ENCODE measurements at places on chromosomes 12 and 14.

DNA sequence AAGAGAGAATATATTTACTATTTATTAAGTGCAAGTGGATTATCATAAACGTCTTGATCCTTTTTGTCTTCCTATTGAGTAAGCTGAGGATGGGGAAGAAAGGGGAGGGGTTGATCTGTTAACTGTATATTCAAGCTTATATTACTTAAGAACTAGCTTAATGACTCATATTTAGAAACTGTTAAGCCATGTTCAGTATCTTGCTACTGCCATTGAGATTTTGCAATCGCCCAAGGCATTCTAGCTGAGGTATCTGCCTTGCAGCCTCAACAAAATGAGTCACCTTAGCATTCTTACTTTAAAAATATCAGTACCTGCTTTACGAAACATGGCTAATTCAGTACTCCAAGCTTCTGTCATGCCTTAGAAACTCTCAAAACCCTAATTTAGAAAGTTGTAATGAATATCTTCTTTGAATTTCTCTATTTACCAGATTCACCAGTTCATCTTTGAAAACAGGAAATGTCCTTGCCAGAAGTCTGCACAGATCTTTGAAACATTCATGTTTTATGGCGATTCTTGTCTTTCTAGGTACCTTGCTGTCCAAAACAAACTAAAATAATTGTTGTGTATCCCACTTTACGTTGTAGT is 76.1 kb downstream of the ALG10B start:
- DNase-seq, result no peak

- no peak for DNase-seq
Measured at GRCh38 chr12:85836197-85837090, at the start of gene RASSF9. TSS of gene RASSF9 (minus strand) at chr12:85836409. CDS start at chr12:85836201, 208 bp downstream.

GRCh38 chr12:76272287-76272686 is 75.9 kb downstream of the BBS10 start:
- DNase-seq, result no peak

DNA sequence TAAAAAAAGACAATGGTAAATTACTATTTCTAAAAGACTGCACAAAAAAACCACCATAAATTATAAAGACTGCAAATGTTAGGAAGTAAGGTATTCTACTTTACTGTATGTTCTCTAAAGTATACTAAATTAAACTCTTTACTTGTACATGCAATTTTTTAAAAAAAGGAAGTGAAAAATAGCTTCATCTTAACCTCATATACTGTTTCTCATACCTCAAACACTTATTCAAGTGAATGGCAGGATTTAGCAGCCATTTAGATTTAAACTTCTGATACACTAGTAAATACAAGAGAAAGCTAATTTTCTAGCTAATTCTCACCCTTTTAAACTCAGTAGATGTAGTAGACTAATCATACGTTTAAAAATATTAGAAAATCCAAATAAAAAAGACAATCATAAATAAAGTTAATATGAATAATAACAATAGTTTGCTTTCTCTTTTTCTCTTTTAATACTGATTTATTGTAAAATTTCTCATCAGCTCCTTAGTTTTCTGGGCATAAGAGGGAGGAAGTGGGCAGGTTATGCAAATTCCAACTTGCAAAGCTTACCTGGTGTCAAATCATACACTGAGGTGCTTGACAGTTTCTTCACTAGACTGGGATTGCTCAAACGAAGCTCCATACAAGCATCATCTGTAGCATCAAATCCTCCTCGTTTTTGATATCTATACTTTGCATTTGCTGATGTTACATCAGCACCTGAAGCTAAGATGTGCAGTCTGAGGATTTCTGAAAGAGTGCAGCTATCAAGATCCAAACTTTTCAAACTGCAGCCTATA is 71.0 kb upstream of the CFL2 start:
- DNase-seq, result no peak

DNA sequence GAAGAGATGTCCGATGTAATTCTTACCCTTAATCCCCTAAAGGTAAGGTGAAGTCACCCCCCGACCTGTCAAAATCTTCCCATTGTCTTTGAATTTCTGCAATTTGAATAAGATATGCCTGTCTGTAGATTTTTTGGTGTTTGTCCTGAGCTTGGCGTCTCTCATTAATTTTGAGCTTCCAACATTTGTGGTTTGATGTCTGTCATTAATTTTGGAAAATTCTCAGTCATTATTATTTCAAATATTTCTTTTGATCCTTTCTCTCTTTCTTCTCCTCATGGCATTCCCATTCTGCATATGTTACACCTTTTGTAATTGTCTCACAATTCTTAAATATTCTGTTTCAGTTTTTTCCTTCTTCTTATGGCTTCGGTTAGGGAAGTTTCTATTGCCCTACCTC is 60.1 kb downstream of the EPS8 start:
- no peak for DNase-seq

DNA sequence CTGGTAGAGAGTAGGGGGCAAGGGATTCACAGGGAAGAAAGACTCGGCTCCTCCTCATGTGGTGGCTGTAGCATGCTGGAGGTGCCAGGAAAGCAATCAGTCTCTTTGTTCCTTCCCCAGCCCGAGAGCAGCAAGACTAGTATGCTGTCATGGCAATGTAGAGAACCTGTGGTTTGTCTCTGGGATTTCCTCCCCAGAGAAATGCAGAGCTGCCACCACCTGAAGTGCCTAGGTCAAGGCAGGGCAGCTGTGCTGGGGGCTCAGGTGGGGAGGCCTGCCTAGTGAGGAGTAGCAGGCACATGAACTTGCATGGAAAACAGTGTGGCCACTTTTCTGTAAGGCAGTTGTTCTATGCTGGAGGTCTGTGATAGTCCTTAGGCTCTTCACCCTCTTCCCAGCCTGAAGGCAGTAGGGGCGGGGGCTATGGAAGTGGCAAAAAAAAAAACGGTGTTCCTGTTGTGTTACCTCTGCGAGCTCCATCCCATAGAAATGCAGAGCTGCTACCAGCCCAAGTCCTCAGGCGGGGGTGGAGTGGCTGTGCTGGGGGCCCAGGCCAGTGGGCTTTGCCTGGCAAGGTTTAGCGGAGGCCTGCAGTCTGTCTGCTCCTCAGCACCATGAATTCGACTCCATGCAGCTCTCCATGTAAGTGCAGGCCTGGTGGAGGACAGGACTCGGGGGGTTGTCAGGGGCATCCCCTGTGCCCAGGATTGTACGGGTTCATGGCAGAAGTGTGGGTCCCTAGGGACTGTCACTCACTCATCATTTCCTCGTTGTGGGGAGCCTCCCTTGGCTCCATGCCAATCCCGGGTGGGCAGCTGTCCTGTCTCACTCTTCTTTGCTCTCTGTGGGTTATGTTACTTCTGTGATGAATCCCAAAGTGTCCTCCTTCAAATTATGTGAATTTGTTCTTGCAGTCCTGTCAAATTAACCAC is 4.1 kb upstream of the CLEC4D start:
- no peak for DNase-seq

DNA sequence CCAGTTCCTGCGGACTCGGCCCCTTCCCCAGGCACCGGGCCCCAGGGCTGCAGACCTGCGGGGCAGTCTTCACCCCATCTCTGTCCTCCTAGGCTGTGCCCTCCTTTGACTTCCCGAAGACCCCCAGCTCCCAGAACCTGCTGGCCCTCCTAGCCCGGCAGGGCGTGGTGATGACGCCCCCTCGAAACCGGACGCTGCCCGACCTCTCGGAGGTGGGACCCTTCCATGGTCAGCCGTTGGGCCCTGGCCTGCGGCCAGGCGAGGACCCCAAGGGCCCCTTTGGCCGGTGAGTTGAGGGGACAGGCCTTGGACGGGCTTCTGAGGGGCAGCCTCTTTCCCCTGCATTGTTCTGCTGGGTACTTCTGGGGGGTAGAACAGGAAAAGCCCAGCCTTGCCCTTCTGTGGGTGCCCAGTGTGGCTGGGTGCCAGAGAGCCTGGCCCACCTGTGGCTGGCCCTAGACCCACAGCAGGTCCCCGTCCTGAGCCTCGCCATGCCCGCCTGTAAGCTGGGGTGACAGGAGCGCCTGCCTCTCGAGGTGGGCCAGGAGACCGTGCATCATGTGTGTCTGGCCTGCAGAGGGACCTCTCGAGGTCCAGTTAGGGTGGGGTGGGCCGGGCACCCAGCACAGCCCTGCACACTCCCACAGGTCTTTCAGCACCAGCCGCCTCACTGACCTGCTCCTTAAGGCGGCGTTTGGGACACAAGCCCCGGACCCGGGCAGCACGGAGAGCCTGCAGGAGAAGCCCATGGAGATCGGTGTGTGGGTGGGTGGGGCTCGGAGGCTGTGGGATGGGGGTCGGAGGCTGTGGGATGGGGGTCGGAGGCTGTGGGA is 12.6 kb upstream of the PUS1 start:
- no peak for DNase-seq

DNA sequence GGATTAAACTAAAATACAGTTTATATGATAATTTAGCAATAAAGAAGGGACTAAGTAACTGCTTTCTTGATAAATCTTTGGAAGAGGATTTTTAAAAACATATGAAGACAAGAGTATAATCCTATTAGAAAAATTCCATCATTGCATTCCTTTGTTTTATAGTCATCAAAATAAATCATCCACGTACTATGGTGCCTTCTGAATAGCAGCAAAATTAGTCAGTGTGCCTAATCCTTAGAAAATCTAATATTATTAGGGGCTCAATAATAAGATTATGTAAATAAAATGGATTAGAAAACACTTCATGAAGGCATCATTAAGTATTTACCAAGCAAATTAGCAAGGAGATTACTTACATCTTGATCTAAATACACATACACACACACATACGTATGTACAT is 102.1 kb downstream of the KCNH5 start:
- no peak for DNase-seq

Data from stimulated activated CD8-positive, alpha-beta memory T cell treated with anti-CD3 and anti-CD28 coated beads, Interleukin-2, amount 100 ng/mL, for 48 hours (primary cell).